ENCODE measurements at places on chromosomes 4 and X.

DNA sequence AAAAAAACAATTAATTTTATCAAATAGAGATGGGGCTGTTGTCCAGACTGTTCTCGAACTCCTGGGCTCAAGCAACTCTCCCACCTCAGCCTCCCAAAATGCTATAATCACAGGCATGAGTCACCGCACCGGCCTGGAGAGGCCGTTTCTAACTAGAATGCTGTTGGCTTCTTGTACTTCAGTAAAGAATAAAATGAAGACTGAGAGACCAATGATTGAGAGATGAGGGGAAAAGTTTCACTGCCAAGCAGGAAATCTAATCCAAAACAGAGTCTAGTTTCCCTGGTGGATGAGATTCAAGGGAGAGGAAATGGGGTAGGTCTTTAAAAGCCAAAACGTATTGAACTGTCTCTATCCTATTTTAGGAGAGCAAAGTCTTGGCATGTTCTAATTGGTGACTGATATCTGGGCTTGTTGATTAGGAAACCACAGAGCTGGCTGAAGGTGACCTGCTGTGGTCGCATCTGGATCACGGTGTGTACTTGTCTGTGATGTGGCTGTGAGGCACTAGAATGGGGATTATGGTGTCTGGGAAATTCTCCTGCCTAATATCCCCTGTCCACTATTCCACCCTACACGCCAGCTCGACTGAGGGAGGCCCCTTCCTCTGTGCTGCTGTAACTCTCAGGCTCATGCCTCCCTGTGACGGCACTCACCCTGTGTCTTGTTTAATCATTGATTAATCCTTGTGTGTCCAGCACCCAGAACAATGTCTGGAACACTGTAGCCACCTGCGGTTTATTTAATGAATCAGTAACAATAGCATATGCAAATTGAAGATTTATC, 15.0 kb upstream of the TRIM2 start:
- no peak for DNase-seq

DNA sequence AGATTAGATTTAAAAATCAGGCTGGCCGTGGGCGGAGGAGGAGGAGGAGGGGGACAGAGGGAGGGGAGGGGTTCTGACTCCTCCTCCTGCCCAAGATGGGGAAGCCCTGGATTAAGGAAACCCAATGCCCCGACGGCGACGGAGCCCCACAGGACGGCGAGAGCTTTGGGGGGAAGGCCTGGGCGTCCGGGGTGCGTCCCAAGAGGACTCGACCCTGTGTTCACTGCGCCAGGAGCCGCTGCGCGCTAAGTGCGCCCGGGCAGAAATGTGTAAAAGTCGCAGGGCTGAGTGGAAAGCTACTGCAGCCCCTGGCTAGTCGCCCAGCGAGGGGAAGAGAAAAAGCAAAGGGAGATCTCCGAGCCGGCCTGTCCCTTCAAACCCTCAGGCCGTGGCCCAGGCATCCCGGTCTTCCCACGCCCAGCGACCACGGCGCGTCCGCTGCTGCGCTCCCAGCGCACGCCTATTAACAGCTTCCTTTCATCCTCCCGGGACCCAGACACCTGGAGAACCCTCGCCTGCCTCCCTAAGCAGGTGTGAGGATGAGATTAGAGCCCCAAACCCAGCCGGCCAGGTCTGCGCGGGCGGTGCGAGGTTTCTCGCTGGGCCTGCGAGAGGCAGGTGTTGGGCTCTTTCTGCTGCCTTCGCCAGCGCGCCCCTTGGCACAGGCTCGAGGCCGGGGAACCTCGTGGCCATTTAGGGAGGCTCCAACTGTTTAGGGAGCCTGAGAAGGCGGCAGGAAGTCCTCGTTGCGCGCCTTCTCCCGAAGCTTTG, 1.4 kb upstream of the RPS6KA3 start:
- peak; percentile 40 for DNase-seq

DNA sequence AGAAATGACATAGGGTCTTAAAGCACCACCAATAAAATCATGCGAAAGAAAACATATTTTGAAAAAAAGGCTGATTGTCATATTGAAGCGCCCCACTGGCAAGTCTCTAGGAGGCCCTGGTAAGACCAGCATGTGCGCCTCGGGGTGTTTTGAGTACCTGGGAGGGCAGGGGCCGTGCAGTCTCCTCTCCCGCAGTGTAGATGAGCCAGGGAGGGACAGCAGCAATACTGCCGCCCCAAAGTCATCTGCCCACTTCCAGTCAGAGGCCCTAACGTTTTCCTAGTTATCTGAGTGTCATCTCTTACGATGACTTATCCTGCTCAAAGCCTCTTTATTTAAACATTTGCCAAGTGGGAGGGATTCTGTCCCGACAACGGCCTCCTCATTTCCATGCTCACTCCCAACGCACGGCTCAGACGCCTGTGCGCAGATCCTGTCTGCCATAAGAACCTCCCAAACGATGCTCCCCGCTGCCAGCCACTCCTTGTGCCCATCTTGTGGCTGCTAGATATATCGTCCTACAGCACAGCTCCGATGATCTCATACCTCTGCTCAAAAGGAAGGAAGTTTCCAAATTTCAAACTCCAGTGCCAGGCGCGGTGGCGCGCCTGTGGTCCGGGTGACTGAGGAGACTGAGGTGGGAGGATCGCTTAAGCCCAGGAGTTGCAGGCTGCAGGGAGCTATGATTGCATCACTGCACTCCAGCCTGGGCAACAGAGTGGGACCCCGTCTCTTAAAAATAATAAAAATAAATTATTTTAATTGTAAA, 17.2 kb upstream of the SCRG1 start:
- DNase-seq = no peak

DNA sequence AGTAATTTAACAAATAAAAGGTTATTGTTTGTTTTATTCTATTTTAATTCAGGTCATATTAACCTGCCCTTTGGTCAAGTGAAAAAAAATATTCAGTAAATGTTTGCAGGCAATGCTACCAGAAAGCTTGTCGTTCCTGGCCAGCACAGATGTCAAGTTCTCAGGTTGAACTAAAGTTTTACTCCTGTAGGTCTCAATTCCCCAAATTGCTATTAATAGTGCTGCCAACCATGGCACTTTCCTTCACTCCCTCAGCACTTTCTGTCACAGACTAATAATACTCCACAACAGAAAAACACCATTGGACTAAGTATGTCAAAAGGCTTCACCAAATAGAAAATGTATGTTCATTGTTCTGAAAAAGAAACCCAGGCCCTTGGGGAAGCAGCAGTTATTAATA, 79.2 kb upstream of the C4orf54 start:
- no peak for DNase-seq

- no peak for DNase-seq
Observed at GRCh38 chrX:22585831-22586230, 313.1 kb downstream of the CBLL2 start.

DNA sequence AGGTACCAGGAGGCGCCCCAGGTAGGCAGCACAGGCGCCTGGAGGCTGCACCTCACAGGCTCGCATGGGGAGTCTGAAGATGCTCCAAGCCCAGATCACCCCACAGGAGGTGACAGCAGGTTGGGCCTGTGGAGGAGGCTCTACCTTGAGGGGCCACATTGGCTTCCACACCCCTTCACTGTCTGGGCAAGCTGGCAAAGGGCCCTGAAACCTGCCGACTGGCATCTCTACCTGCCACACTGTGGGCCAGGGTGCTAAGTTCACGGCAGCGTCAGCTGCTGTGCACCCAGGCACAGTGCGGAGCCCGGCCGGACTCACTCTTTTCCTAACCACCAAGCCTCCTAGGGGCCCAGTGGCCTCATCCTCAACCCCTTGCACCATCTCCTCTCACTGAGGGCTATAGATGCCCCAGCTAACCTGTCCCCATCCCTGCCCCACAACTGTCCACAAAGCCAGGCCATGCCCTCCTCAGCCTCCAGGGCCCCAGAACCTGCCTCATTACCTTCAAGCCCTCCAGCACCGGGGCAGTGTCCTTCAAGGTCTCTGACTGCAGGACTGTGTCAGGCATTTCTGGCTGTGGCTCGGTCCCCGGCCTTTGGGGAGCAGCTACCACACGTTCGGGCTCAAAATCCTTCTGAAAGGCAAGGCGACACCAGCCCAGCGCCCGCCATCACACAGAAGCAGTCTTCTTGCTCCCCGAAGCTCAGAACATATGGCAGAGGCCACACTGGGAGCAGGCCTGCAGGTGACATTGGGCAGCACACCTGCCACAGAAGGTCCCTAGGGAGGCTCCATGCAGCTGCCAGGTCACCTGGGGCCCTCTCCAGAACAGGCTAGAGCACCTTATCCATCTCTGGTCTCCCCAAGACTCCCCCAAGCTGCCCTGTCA, 28.8 kb downstream of the FGFR3 start:
- no peak for DNase-seq

GRCh38 chr4:98899277-98899676, 29.7 kb downstream of the EIF4E start:
- DNase-seq = no peak

DNA sequence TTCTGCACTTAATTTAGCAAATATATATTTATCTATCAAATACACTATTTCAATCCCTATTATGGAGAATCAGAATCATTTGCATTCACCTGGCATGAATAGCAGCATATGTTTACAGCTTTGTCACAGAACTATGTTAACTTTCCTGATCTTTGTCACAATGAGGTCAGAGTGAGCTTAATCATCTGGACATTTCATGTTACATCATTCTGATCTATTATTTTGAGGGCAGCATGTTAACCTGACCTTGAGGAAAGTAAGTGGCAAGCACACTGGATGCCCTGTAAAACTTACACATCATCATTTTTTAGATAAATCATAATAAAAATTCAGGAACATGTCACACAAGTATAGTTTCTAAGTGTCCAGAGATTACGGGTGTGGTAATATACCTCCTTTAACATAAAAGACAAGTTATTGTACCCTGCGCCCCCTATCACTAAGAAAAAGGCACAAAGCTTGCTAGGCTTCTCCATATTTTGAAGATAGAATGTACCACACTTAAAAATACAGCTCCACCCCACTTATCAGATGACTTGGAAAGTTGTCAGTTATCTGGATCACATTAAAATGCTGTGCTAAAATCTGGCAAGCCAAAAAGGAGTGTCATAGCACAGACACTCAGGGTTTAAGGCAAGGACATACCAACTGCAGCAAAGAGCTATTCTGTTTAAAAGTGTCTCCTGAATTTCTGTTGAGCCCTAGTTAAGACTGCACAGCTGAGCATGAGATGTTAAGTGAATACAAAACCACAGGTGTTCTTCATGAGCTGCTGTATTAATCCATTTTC, 182.7 kb upstream of the FAT4 start:
- no peak for DNase-seq

All from CD4-positive, alpha-beta T cell treated with Interleukin-17A for 4 hours (primary cell).